ENCODE measurements at places on chromosomes 16 and 17. TPM values are rescaled to one million over a fixed set of nuclear protein-coding genes. Genes with fewer than 3 reads are reported as not detected.

DNA sequence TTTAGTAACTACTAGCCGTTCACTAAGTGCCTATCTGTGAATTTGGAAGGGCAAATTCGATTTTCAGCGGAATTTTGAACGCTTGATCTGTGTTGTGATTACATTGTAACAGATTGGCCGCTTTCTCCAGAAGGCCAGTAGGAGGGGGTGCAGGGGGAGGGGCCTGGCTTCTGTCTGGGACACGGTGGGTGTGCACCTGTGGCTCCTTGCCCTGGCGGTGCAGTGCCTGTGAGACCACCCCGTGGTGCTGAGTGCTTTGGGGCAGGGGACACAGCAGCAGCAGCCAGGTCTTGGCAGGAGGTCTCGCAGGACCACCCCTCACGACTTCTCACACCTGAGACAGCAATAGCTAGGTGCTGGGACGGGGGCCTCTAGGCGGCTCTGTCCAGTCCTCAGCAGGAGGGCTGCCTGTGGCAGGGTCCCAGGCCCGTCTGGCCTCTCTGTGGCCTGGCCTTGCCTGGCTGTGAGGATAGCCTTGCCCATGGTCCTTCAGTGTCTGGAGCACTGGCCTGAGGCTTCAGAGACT is 1.8 kb downstream of the UBE2I start:
- no peak for DNase-seq

DNA sequence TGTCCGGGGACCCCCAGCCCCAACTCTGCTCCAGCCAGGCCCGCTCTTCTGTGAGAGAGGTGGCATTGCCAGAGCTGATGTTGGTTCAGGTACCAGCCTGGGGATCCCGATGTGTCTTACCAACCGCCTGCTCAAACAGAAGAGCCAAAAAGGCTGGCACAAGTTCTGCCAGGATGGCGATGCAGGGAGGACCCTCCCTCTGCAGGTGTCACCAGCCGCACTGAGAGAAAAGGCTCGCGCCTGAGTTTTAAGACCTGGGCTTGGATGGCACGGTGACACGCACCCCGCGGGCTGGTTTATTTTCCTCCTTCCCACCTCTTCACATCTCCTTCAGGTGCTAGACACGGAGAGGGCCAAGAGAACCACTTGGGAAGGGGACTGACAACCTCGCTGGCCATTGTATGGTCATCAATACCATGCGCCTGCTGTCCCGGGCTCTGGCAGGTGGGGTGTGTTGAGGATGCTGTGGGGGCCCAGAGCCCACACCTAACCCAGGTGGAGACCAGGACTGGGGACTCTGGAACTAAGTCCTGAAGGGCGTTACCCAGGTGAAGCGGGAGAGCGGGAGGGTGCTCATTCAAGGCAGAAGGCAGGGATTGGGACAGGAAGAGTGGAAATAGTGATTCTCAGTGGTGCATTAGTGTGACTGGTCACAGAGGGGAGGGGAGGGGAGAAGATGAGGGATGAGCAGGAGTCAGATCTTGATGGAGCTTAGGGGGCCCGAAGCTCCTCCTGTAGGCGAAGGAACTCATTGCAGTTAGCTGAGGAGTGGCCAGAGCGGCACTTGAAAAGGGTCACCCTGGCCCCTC is 16.3 kb downstream of the FOXJ1 start:
- no peak for DNase-seq

GRCh38 chr16:46745617-46746016 is 2.5 kb downstream of the MYLK3 start:
- DNase-seq: no peak

The CCDC40 gene
- 3.2 TPM for total RNA-seq
